HCT116 (cell line): ENCODE measurements at places on chromosomes 7 and 10.

- no peak for DNase-seq
These were observed 228.8 kb downstream of the EXOC4 start for GRCh38 chr7:133481676-133482075.

DNA sequence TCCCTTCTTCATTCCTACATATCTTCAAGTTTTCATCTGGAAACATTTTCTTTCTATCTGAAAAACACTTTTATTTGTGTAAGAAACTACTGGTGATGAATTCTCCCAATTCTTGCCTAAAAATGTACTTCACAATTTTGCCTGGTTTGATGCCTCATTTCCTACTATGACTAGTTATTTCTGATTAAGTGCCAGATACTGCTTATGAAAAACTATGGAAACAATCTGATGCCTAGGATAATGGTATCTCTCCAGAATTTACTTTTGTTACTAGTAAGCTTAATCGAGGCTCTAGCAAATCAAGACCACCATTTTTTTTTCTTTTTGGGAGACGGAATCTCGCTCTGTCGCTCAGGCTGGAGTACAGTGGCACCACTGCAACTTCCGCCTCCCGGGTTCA is 31.3 kb downstream of the CACUL1 start:
- DNase-seq: no peak

DNA sequence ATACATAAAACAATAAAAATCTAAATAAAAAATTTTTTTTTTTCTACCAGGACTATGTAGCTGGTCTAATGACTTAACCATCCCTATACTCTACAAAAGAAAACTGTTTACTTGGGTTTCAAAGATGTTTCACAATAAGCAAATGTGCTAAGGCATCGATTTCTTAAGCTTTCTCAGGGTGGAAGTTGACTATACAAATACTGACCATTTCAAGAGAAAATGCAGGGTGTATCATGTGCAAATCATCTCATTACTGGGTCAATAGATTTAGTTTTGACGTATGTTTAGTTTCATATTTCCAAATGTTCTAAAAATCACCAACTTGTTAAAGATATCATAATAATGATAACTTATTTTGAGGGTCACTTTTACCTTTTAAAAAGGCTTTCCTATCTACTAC is 7.5 kb downstream of the NRP1 start:
- DNase-seq: no peak

GRCh38 chr7:117091721-117092120 is 138.4 kb downstream of the ST7 start:
- no peak for DNase-seq

DNA sequence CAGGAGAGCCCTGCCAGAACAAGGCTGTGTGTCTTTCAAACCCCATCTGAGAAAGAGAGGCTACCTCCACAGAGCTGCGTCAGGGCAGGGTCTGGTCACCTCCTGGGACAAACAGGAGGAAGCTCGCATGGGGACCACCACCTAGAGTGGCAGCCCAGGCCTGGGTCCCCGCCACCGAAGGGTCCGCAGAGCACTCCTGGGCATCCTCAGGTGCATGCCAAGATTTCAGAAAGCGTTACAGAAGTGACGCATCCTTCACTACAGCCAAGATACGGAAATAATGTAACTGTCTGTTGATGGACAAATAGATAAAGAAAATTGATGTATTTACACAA is 42.6 kb downstream of the GSDME start:
- DNase-seq: no peak

DNA sequence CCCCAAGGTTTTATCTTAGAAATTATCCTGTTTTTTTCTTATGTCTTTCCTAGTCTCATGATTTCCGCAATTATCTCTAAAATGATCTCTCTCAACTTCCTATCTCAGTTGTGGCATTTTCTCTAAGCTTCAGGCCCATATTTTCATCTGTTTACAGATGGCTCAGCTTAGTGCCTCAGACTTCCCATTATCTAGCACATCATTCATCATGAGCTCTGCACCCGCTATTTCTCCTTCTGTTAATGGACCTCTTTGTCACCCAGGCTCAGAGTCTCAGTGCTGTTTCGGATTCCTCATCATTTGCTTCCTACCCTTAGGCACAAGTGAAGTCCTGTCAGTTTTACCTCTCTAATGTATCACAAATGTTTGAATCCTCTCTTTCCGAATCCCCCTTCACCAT is 84.1 kb downstream of the BMPR1A start:
- no peak for DNase-seq

DNA sequence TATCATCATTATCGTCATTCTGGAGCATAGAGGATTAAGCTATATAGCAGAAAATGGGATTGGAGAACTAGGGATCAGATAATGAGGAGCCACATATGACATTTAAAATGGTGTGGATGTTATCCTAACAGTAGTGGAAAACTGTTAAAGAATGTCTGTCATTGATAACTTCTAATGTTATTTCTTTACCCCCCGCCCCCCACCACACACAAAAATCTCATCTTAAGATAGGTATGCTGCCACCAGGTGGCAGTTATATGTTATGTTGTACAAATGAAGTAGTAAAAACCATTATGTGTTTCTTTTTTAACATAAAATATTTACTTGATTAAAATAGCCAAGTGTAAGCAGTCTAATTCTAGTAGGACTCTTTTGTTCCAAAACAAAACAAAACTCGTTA is 13.0 kb downstream of the AKAP9 start:
- DNase-seq: no peak

DNA sequence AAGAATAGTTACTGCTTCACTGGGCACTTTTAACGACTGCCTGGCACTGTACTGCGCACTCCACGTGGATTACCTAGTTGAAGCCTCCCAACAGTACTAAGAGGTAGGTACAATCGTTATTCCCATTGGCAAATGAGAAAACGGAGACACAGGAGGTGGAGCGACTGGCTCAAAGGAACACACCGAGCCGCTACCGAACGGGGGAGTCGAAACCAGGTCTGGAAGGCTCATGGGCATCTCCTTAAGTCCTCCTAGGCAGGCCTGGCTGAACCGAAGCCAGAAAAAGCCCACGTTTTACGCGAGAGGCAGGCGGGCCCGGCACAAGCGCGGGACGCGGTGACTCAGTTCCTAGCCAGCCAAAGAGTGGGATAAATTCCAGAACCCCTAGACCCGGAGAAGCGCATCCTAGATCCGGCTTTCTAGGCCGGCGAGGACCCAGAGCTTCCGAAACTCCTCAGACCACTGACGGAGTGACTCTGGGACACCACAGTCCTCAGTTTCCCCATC is 472 bp downstream of the PDAP1 start:
- DNase-seq: no peak

- no peak for DNase-seq
These were observed 2.5 kb upstream of the HNRNPF start for GRCh38 chr10:43411536-43411935.

DNA sequence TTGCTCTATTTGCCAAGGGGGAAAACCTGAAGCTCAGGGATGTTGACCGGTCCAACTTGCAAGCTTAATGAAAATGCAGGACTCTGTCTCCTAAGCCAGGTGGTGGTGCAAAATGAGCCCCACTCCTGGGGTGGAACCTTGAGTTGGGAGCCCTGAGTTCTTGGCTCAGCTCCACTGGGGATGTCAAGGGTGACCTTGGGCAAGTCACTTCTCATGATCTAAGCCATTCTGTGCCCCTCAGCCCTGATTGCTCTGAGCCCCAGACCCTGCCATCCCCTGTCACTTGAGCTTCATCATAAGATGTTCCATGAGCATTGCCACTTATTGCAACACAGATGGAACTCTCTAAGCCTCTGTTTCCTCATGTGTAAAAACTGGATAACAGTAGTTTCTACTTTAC is 33.9 kb downstream of the MYL10 start:
- DNase-seq: no peak

DNA sequence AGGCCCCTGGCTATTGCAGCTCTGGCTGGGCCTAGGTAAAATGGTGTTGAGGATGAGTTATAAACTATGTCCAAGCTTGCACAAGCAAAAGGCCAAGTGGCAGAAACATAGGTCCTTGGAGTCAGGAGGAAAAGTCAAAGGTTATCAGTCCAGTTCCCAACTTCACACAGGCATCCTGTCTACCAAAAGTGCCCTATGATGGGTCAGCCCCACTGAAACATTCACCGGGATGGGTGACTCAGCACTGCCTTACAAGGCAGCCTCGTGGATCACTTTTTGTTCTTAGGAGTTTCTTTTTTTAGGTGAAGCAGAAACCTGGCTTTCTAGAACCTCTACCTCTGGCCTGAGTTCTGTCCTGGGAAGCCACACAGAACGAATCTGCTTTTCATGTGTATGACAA is 158.8 kb upstream of the LYZL2 start:
- no peak for DNase-seq

DNA sequence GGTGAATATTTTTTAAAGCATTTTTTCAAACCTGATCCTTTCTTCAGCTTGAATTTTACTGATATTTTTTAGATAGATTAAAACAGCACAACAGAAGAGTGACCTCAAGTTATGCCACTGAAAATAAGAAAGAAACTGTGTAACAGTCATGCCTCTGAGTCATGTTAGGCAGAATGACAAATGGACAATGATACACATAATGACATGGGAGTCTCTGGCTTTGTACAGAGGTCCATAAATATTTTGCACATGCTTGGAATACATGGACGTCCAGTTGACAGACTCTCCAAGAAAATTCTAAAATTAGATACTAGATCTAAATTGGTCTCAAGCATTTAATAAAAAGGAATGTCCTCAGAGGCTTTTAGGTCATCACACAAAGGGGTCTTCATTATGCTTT is 21.9 kb upstream of the SEMA3A start:
- DNase-seq: no peak

- no peak for DNase-seq
These were observed 6.1 kb upstream of the TMEM184A start for GRCh38 chr7:1562116-1562515.

GRCh38 chr10:78868456-78868855 is 200.3 kb upstream of the ZMIZ1 start:
- no peak for DNase-seq

GRCh38 chr10:52319926-52320325 is 5.8 kb downstream of the DKK1 start:
- DNase-seq: no peak

- DNase-seq: no peak
These were observed 211.7 kb downstream of the CCSER2 start for GRCh38 chr10:84540022-84540616.
